Smooth muscle cell of trachea (primary cell): ENCODE measurements at places on chromosomes 5 and 9. TPM values are rescaled to one million over a fixed set of nuclear protein-coding genes. Genes with fewer than 3 reads are reported as not detected.

ARHGAP26 gene
- total RNA-seq: 5.2 and 12.1 TPM in 2 replicates

SPINK13 gene
- total RNA-seq: not detected in 2 replicates

NUTM2G gene
- not detected in 2 replicates for total RNA-seq

GIN1 gene
- 7.1 and 7.4 TPM in 2 replicates for total RNA-seq

SPINK4 gene
- total RNA-seq: not detected in 2 replicates

SLC36A3 gene
- not detected in 2 replicates for total RNA-seq

PRRX2 gene
- 44.4 and 50.0 TPM in 2 replicates for total RNA-seq

SV2C gene
- not detected in 2 replicates for total RNA-seq

CCL28 gene
- total RNA-seq: 1.3 and 2.9 TPM in 2 replicates

EGFL7 gene
- total RNA-seq: 6.3 and 17.9 TPM in 2 replicates

PITX1 gene
- 3.6 and 12.6 TPM in 2 replicates for total RNA-seq

SLC23A1 gene
- total RNA-seq: 0.50 TPM in 1 of 2 replicates, not detected in the other

IL4 gene
- not detected in 2 replicates for total RNA-seq
